ENCODE measurements at places on chromosomes 5 and 9.

- no peak for DNase-seq
Observed at GRCh38 chr5:62920856-62921255, 342.2 kb downstream of the LRRC70 start.

- no peak for DNase-seq
Observed at GRCh38 chr9:133275105-133276000, at the start of gene ABO. ABO (minus strand) TSS chr9:133275201.

DNA sequence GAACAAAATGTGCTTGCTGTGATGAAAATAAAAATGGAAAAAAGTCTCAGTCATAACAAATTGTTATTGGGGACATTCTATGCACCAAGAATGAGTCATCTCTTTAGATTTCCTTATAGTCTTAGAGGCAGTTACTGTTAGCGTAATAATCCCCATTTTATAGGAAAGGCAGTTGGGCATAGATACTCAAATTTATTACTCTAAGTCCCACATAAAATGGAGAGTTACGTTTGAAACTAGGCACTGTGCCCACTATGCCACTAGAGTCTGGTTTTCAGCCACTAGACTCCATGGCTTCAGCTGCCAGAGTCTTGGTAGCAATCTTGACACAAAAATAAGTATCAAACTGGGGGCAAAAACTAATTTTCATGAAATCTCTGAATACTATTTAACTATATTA lies 317.9 kb upstream of the MEF2C start:
- DNase-seq = no peak

DNA sequence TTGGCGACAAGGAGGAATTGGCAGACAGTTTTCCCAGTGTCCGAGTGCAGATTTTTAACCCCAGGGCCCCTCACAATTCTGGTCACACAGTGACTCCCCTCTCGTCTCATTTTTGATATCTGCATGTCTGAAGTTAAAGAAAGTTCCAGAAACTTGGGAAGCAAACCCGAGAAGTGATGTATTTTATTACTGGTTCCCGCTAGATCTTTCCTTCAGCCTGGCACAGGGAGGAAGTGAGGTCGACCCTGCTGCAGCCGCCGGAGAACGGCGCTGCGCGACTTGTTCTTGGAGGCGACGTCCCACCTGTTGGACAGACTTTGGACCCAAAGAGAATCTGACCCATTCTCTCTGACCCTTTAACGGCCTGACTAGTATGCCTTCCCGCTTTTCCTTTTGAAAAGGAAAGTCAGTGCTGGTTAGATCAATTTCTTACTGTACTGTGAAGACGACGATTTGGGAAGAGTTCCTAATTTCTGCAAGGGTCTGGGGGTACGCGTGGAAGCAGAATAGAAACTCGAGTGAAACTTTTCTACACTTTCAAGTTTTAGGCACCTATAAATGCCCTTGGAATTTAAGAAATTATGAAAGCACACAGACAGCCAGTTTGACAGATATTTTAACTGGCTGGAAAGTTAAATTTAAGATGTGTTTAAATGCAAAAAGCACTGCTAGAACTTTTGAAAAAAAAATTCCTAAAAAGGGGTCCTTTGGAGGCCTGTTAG lies 744 bp downstream of the OTULIN start:
- DNase-seq = peak; percentile 52

GRCh38 chr9:10235376-10235775 lies 377.4 kb downstream of the PTPRD start:
- DNase-seq = no peak

DNA sequence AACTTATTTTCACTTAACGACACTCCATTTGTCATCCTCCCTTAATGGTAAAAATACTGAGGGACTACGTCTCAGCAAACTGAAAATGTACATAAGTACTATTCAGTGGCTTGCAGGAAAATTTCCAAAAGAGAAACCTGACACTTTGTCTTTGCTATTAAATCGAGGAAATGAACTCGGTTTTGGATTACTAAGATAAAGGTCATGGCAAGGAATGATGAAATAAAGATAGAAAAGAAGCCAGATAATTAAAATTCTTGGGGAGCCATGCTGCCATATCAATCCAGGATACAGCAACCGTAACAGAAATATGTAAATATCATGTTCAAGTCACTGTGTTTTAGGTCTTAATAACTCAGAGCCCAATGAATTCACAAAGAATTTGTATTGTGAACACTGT lies 647.8 kb downstream of the CDH9 start:
- no peak for DNase-seq

GRCh38 chr5:158451993-158452672 lies 593.2 kb upstream of the CLINT1 start:
- DNase-seq = no peak

DNA sequence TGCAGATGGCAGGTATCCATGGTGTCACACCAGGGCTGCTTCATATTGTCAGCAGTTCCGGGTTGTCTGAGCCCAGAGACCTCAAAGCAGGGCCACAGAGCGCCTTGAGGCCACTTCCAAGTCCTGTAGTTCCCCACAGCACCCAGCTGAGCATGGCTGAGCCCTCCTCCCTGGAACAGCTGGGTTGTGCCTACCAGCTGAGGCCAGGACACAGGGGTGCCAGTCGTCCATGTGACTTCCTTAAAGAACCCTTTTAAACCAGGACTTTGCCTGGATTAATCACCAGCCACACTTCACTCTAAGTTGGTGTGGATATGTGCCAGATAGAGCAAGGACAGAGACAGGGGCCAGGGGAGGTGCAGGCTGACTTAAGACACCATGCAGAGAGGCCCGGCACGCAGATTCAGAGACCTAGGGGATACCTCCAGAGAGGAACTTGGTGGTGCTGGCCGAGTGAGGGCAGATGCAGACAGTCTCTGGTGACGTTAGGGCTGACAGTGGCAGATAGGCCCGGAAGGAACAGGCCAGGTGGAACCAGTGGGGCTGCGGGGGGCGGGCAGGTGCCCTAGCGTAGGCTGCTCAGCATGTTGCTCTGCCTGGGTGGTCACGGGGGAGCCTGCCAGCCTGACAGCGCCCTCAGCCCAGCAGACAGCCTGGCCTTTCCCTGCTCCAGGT lies 142.7 kb downstream of the CACNA1B start:
- no peak for DNase-seq

GRCh38 chr5:117379521-117379920 lies 804.9 kb upstream of the SEMA6A start:
- DNase-seq = no peak

GRCh38 chr5:96856371-96856770 lies 19.9 kb upstream of the ERAP2 start:
- DNase-seq = no peak

DNA sequence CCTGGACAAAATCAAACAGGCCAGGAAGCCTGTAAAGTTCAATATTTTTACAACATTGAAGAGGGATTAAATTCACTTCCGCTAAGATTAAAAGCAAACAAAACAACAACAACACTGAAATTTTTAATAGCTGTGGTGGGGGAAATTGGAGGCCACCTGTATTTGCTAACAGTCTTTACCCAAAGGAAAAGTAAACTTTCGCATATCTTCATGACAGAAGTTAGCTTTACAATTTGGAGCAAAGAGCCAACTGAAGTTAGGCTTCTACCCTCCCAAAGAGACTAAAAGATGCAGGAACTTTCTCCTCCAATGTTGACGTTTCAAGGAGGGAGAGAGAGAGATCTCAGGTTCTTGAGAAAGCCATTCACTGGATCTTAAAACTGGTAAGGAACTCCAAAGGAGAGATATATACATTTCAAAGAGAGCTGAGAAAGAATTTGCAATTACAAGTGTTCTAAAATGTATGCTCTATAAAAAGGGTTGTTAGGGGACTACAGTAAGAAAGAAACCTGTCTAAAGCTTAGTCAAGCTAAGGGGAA lies 349.2 kb upstream of the CDH9 start:
- DNase-seq = no peak

- no peak for DNase-seq
Observed at GRCh38 chr5:167702014-167702413, 589.4 kb upstream of the WWC1 start.

DNA sequence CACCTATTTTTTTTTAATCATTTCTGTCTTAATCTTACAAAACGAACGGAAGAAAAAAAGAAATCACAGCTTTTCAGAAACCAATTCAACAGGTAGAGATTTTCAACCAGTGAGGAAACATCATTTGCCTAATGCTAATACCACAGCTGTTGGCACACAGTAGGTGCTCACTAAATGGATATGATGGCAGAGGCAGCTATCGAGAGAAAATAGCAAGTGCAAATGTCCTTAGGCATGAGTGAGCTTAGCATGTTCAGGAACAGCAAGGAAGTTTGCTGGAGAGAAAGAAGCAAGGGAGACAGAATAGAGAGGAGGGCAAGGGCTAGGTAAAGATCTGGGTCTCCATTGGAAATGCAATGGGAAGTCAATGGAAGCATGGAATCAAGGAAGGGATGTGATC lies 49.2 kb downstream of the CEMIP2 start:
- DNase-seq = no peak

- no peak for DNase-seq
Observed at GRCh38 chr5:16722097-16722495, 105.3 kb upstream of the RETREG1 start.

- no peak for DNase-seq
Observed at GRCh38 chr9:26723486-26723885, 169.1 kb downstream of the CAAP1 start.

GRCh38 chr9:20349568-20349967 lies 272.7 kb downstream of the MLLT3 start:
- DNase-seq = no peak

DNA sequence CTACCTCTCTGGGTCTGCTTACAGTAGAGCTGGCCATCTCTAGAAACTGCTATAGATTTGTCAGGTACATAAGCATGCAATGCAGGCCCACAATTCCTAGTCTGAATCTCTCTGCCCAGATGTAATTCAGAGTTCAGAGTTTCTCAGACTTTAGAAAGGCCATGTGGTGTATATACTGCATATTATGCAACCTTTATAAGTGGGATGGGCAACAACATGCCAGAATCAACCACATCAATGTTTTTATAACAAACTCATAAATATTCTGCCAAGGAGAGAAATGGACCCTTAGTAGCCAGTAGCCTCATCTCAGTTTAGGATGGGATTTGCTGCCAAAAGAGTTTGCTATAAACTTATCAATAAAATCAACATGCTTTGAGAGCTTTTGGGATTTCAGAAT lies 78.8 kb downstream of the SLC1A1 start:
- DNase-seq = no peak

DNA sequence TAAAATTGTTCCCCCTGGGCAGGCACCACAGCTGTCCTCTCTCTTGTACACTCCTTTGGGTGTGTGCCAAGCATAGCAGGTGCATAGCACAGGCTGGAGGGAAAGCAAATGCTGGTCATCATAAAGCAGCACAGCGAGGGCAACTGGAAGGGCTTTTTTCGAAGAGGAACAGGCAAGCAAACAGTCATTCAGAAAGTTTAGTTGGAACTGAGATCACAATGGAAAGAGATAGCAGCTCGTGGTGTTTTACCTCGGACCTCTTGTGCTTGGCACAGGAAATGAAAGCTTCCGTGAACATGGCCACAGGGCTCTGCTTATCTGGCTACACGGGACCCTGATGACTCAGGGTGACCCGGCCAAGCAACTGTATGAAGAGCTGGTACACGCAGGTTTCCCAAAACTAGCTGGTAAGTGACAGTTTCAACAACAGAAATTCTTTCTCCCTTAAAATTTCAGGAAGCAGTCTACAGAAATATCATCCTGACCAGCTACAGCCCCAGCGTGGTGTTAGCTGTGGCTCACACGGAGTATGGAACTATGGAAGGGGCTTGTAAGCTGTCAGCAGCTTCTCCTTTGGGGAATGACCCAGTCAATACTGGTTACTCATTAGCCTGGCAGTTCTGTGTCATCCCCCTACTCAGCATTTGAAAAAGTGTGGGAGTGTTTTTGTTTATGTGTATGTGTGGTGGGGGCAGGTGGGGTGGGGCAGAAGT lies 48.1 kb downstream of the POC5 start:
- DNase-seq = peak; percentile 64

- no peak for DNase-seq
Observed at GRCh38 chr9:127295005-127295404, 30.4 kb downstream of the GARNL3 start.

GRCh38 chr5:155418960-155419579 lies 405.5 kb downstream of the KIF4B start:
- no peak for DNase-seq

GRCh38 chr5:106380736-106381135 lies 1290.0 kb downstream of the EFNA5 start:
- DNase-seq = no peak

GRCh38 chr9:70947086-70947485 lies 174.3 kb downstream of the TRPM3 start:
- no peak for DNase-seq

DNA sequence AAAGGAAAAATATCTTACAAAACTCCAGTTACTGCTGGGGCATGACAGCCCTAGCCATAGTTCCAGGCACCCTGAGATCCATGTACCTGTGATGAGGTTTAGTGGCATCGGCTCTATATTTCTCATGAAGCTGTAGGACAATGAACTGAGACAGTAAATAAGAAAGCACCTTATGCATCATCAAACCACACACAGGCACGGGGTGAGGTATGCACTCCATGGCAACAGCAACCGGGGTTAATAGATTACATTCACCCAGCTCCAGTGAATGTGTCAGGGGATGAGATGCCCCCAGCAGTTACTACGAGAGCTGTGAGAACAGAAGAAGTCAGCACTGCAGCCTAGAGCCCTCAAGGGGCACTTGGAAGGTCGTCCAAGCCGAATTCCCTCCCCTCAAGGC lies 162.0 kb upstream of the S1PR3 start:
- DNase-seq = no peak

DNA sequence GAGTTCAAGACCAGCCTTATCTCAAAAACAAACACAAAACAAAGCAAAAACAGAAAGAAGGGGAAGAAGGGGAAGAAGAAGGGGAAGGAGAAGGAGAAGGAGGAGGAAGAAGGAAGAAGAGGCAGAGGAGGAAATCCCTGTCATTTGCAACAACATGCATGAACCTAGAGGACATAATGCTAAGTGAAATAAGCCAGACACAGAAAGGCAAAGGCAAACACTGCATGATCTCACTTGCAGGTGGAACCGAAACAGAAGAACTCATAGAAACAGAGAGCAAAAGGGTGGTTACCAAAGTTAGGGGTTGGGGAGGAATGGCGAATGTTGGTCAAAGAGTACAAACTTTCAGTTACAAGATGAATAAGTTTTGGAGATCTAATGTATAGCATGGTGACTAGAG lies 135.4 kb downstream of the UGCG start:
- DNase-seq = no peak

DNA sequence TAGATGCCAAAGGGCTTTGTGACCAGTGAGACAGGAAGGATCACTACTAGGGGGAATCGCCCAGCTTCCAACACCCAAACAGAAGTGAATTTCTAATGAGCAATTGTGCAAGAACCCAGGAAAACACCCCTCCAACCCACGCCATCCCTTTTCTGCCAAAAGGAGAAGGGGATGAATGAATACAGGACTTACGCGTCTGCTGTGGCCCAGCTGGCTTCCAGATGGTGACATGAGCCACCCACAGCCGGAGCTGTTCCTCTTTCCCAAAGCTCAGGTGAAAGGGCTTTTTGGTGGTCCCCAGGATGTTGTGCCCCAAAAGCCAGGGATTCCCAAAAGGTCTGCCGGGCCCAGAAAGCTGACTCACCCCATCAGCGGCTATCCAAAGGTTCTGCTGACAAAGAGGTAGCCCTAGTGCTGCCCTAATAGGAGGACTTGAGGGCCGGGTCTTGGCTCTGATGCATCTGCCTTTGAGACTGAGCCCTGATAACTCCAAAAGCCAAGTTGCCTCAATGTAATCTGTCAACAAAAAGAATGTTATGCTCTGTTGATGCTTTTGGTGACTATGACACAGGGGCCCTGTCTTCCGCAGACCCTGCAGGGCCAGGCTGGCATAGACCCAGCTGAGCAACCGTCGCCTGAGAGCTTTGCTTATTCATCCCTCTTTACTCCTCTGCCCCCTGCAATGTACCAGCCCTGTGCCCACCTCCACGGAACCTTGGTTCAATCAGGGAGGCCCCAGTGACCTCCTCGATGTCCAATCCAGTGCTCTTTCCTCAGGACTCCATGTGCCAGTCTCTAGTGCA lies 14.5 kb downstream of the GSN start:
- no peak for DNase-seq

Data from GM06990 (cell line).